ENCODE measurements at places on chromosomes 6 and 20. TPM values are rescaled to one million over a fixed set of nuclear protein-coding genes. Genes with fewer than 3 reads are reported as not detected.

DNA sequence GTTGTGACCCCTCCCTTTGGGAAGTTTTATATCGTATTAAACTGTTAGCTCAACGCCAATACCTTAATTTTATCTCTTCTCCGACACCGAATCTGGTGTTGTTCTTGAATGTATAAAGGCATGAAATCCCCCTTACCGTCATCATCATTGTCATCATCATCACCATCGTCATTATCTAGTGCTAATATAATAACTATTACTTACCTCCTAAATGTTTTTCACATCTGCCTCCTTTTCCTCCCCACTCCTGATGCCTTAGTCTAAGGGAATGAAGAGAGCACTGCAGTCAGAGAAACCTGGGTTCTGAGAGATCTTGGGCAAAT, 677 bp upstream of the ZBTB24 start:
- DNase-seq = no peak

DNA sequence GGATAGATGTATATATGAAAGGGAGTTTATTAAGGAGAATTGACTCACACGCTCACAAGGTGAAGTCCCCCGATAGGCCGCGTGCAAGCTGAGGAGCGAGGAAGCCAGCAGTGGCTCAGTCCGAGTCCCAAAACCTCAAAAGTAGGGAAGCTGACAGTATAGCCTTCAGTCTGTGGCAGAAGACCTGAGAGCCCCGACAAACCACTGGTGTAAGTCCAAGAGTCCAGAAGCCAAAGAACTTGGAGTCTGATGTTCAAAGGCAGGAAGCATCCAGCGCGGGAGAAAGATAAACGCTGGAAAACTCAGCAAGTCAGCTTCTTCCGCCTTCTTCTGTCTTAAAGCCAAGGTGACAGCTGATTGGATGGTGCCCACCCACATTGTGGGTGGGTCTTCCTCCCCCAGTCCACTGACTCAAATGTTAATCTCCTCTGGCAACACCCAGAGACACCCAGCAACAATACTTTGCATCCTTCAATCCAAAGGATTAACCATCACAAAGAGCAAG, 102.6 kb upstream of the GJE1 start:
- DNase-seq = no peak

- no peak for DNase-seq
These were observed 37.2 kb upstream of the TFB1M start for GRCh38 chr6:155351273-155352129.

- no peak for DNase-seq
These were observed 52.1 kb upstream of the BEND6 start for GRCh38 chr6:56902641-56903464.

DNA sequence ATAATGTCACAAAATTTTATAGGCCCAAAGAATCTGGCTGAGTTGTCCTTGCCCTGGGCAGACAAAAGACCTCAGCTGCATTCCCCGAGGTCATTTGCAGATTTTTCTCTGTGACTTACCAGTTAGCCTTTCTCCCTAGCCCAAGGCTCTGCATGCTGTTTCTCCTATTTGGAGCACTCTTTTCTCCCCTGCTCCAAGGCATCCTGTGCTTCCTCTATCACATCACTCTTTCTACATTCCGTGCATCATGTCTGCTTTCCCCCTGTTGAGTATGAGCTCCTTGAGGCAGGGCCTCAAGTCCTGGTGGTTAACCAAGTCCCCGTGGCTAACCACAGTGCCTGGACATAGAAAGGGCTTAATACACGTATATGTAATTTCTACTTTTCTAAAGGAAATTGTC, 593 bp upstream of the GSTA3 start:
- DNase-seq = no peak

- DNase-seq = no peak
These were observed 96.6 kb downstream of the TMEM242 start for GRCh38 chr6:157226761-157227160.

GRCh38 chr6:52494298-52495072, 74.3 kb downstream of the EFHC1 start:
- DNase-seq = no peak

DNA sequence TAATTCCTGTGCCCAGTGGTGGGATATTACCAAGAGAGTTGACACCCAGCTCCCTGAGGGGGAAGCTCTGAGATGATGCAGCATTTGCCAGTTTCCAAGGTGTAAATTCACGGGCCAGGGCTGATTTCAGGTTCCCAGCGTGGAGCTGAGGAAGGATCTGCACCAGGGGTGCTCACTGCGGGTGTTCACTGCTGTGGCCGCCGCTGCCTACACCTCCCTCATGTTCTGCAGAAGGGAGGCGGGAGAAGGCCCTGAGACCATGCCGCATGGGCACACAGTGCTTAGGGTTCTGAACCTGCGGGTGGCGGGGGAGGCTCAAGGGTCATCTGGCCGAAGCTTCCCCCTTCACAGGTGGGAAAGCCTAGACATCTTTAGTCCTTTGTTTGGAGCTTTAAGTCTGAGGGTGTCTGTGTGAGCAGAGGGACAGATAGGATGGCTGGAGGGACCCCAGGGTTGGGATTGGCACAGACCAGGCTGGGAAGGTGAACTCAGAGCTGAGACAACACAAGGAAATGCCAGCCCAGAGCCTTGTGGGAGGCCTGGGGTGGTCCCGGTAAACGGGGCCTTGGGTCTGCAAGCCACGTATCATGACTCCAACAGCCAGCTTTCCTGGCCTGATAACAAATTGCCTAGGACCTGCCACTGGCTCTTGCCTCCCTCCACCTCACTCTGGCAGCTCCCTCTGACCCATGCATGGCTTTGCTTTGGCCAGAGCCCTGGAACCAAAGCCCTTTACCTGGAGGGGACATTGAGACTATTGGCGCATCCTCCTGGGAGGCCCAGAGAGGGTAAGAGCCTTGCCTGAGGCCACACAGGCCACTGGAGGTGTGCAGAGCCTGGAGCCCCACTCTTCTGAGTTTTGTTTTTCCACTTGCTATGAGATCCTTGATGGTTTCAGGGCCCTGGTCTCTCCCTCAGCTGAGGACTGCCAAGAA, 40.4 kb downstream of the SYNJ2 start:
- DNase-seq = no peak

EYA4 gene
- total RNA-seq = 1.9 TPM

- DNase-seq = no peak
These were observed 77.9 kb upstream of the BMP5 start for GRCh38 chr6:55953335-55953734.

RHAG gene
- 2.7 TPM for total RNA-seq

DNA sequence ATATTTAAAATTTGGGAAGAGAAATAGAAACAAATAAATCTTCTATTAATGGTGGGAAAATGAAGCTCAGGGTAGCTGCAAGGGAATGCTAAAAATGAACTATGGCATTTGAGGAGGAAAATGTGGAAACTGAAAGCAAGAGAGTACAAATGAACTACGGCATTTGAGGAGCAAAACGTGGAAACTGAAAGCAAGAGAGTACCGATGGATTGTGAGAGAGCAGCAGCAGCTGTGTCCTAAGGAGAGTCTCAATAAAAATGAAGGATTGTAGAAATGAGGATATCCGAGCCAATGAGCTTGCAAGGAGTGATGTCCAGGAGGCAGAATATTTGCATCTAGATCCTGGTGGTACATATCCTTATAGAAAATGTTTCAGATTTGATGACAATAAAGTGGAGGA, 547.1 kb upstream of the ZNF337 start:
- DNase-seq = no peak

MDC1 gene
- 21.3 TPM for total RNA-seq

NOX3 gene
- total RNA-seq = not detected

GRCh38 chr6:2976571-2977085, 5.3 kb upstream of the SERPINB6 start:
- DNase-seq = no peak

DNA sequence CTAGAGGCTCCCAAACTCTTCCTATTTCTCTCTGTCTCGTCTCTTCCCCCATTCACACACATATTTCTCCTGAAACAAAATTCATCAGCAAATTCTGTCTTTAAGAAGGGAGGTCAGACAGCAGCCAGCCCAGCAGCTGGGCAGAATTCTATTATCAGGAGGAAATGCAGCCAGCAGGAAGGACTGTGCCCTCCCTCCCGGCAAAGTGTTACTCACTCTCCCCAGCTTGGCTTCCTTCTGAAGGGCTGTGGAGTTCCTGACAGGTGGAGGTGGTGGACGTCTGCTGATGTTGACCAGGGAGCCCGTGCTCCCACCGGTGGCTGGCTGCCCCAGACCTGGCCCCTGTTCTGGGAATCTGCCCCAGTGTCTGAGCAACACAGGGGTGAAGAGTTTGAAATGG, 37.3 kb downstream of the KCNB1 start:
- DNase-seq = no peak

GRCh38 chr6:116400328-116400727, 29.6 kb downstream of the DSE start:
- DNase-seq = no peak

DNA sequence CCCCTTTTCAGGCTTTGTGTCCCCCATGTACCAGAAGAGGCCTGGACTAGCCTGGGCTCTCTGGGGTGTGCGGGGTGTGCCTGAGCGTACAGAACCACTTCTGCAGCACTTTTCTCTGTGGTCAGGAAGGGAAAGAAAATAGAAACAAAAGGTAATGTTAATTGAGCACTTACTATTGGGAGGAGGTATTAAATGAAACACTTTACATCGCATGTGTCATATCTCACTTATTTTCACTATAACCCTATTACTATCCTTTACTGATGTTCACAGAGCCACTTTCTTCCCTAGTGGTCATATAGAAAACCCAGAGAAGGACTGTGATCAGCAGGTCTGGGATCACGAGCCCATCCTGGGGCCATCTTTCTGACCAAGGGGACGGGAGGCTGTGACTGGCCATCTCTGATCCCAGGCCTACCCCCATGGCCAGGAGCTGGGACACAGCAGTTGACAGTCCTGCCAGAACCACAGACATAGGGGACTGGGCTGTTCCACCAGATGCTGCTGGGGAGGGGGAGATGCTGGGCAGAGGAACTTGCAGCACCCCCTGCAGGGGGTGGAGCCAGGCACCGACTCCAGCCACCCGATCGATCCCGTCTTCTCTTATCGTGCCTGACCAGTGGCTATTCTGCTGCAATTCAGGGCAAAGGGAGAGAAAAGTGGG, 107.6 kb downstream of the VEGFA start:
- DNase-seq = no peak

DNA sequence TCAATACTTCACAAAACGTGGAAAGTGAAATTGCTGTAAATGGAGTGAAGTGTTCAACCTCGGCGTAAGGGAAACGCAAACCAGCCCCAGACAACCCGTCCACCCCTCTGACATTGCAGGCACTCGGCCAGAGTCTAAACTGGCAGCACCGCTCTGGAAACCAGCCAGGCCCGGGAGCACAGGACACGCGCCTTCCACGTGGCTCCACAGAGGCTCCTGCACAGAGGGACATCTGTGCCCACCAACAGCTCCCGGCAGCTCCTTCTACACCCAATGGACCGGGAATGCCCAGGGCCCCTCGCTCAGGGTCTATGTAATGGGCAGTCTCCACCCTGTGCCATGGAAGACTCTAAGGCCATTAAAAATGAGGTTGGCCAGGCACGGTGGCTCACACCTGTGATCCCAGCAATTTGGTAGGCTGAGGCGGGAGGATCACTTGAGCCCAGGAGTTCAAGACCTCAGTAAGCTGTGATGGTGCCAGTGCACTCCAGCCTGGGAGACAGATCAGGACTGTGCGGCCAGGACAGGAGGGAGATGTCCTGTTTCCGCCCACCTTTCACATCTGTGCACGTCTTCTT, 3.4 kb upstream of the HELZ2 start:
- no peak for DNase-seq

GRCh38 chr20:50394569-50394968, 115.6 kb upstream of the PTPN1 start:
- DNase-seq = no peak

GRCh38 chr6:159037756-159038290, 7.0 kb downstream of the TAGAP start:
- no peak for DNase-seq

IRAK1BP1 gene
- total RNA-seq = 9.0 TPM
